Stimulated activated CD4-positive, alpha-beta T cell treated with anti-CD3 and anti-CD28 coated beads, Interleukin-2, amount 100 ng/mL, for 48 hours (primary cell): ENCODE measurements at places on chromosomes 13 and 19.
A peak's percentile ranks its signal among the peaks of the same experiment; 100 is the strongest.

- DNase-seq = no peak
Observed at GRCh38 chr13:30429721-30430694, 7.7 kb downstream of the UBE2L5 start.

DNA sequence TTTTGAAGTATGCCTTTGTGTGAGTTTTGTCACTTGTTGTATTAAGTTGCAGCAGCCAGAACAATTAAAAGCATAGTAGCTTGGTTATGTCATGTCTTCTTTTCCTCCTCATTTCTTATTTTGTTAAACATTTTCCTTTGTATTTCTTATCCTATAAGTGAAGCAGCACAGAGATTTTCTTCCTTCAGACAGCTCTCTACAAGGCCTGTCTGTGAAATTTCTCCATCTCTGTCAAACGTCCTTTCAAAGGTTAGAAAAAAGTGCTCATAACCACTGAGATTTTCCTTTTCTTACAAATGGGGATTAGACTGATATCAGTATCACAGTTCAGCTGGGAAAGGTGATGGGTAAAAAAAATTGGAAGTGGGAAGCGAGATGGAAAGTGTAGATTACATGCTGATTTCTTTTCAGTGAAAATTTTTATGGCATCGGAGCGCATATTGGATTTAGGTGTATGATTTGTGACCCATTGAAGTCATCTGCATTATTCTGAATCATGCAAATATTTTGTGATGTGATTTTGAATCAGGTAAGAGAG lies 71.7 kb downstream of the GPC5 start:
- DNase-seq = no peak

- no peak for DNase-seq
Observed at GRCh38 chr19:51111606-51112005, 3.4 kb upstream of the CTU1 start.

GRCh38 chr19:15293781-15294491 lies 38.4 kb downstream of the BRD4 start:
- no peak for DNase-seq

- peak; percentile 73 for DNase-seq
Observed at GRCh38 chr19:7871437-7872305, 2.5 kb downstream of the PRR36 start.

- no peak for DNase-seq
Observed at GRCh38 chr13:24858953-24859352, 95.0 kb downstream of the RNF17 start.

GRCh38 chr13:98212763-98213162 lies 35.7 kb upstream of the RNF113B start:
- no peak for DNase-seq

DNA sequence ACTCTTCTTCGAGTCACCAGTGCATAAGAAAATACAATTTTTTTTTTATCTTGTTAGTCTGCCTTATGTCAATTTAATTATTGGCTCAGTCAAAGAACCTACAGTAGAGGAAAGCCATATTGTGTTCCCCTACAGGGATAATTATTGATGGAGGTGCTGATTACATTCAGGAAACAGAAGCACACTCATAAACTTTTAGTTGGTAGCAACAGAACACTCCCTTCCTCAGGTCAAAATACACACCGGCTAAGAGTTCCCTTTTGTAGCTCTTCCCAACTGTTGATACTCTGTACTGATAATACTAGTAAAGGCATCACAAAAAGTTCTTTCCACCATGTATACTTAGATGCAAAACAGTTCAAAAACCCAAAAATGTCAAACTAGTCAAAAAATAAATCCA lies 18.4 kb downstream of the FOXO1 start:
- DNase-seq = no peak
